ENCODE measurements at places on chromosomes 4 and X.

DNA sequence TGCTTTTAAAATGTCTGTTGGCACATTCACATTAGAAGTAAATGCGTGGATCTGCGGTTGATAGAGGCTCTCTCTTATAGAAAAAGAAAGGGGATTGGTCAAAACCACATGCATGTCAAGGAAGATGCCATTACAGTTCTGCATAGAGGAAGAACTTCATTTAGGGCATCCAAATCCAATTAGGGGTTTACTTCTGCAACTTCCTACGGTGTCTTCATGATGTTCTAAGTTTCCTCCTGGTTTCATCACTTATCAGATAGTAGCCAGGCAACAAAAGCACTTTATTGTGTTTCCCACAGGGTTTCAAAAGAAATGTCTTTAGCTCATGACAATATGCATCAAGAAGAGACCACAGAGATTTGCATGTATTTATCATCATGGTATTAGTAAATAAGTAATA is 136.0 kb upstream of the HPGD start:
- DNase-seq: no peak

- no peak for DNase-seq
Measured at GRCh38 chrX:126300401-126300800, 134.3 kb upstream of the DCAF12L2 start.

DNA sequence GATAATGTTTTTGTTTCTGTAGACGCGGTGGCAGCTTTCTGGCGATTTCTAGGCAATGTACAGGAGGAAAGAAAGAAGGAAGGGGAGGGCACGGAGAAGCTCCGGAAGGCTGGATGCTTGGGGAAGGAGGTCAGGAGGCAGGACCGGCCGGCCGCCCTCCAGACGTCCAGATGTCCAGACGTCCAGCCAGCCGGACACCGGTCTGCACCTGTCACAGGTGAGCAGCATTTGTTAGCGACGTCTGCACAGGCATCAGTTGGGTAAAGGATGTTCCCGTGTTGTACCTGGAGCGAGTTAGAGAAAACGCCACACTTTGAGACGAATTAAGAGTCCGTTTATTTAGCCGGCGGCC is 90.0 kb upstream of the PPP2R3B start:
- no peak for DNase-seq

- DNase-seq: no peak
Measured at GRCh38 chr4:24557026-24558025, 27.0 kb downstream of the DHX15 start.

- no peak for DNase-seq
Measured at GRCh38 chr4:88524171-88524570, 595 bp upstream of the PYURF start.

- no peak for DNase-seq
Measured at GRCh38 chrX:153924149-153924861, 1.8 kb downstream of the ARHGAP4 start.

- DNase-seq: no peak
Measured at GRCh38 chr4:40875507-40876150, 125.9 kb downstream of the NSUN7 start.

GRCh38 chr4:60201052-60201673 is 999.0 kb upstream of the ADGRL3 start:
- peak; percentile 53 for DNase-seq

GRCh38 chr4:15756361-15756861 is 21.7 kb upstream of the CD38 start:
- DNase-seq: no peak

DNA sequence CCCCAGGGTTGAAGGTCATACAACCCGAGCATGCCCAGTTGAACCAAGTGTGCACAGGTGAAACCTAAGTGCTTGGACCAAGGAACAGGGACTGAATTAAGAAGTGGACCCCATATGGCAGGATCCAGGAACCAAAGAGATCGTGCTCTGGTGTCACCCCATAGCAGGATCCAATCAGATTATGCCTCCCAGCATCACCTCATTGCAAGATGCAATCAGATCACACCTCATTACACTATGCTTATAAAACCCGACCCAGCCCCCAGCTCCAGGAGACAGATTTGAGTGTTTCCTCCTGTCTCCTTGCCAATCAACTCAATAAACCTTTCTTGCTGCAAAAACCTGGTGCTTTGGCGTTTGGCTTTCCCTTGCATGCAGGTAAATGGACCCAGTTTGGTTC is 37.6 kb downstream of the EFHC2 start:
- DNase-seq: no peak

GRCh38 chr4:61277785-61278760 is 77.9 kb downstream of the ADGRL3 start:
- DNase-seq: no peak

DNA sequence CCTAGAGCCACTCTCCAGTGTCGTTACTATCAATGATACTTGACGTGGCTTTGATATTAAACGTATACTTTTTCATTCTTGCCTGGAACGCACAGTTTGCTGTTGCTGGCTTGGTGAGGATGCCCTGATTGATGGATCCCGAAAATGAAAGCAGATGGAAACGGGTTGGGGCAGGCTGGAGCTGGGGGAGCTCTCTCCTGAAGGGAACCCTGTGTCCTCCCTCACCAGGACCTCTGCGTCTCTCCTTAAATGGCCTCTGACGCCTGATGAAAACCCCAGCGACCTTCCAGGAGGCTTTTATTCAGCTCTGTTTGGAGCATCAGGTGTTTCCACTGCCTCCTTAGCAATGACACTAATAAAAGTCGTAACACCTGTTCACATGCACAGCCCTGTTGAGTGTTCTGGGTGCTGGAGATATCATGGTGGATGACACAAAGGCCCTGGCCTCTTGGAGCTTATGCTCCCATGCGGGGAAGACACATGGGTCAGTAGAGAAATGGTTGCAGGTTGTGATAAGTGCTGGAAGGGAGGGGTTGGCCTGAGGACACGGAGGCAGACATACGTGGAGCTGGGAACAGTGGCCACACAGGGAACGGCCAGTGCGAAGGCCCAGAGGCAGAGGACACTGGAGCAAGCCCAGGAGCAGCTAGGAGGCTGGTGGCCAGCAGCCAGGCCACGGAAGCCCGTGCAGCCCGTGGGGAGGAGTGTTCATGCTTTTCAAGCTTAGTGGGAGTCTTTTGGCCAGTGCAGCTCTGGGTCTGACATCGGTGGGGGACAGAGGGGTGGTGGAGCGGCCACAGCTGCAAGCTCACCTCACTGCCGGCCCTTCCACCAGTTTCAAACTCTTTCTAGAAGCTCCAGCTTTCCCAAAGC is 7.5 kb downstream of the MSANTD1 start:
- no peak for DNase-seq

DNA sequence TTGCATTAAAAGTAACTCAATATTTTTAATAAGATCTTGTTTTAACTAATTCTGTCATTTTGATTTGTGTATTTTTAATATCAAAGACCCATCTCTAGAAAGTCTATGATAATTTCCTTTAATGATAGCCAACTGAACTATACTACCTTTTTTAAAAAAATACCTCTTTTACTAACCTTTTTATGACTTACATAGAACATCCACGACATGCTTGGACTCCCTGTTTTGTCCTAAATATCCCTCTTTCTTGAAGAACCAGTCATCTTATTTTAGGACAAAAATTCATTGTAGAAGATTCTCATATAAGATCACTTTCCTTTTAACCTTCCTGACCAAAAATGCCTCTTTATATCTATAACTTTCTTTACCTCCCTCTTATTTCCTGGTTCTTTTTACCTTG is 76.8 kb upstream of the GC start:
- DNase-seq: no peak

DNA sequence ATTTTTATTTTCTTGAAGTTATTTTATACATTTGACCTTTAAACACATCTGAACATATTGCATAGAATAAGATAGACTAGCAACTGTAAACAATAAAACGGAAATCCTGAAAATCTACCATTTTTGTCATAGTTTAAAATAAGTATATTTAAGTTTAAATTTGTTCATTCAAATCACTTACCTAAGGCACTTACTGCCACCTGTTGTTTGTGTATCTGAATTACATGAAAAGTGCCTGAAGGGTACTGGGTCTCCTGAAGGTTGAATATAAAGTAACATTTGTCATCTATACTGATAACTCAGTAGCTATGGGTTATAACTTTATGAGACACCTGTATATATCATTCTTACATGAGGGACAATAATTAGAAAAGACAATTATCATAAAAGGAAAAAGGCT is 38.6 kb downstream of the TRPC5 start:
- no peak for DNase-seq

GRCh38 chrX:16589826-16590225 is 60.1 kb upstream of the S100G start:
- DNase-seq: no peak

DNA sequence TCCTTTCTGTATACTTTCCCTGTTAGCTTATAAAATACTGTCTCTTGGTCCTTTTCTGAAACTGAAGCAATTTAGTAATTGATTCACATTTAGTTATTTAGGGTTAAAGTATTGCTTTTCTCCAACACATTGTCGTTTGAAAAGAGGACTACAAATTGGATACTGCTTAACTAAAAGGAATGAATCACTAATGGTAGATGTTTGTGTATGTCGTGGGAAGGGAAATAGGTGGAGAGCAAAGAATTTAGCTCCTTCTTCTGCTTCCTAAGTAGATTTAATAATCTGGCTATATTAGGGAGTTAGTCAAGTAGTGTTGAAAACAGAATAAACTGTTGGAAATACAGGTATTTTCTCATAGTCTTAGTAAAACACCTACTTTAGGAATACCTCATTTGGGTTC is 27.9 kb downstream of the SLAIN2 start:
- no peak for DNase-seq

DNA sequence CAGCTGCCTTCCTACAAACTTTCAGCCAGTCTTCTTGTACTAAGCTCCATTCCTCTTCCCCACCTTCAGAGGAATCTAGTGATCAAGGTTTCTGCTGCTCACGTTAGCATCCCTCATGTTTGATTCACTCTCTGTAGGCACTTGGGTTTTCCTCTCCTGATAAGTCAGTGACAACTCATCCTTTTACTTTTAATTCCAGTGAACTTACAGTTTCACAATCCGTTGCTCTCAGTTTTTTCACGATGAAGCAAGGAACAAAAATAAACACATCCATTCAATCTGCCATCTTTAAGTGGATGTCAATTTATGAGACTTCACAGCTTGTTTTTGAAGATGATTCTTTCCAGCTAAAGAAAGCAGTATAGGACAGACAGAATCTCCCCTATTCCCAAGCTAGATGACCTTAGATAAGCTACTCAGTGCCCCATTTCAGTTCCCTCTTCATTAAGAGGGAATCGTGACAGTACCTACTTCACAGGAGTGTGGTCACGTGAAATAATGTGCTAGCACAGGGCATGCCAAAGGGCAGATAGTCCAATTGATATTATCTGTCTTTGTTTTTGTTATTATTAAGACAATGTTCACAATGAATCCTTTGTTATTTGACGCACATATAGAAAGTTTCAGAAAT is 234.3 kb downstream of the PALLD start:
- no peak for DNase-seq

GRCh38 chrX:136209751-136210150 is 41.4 kb downstream of the MAP7D3 start:
- no peak for DNase-seq

DNA sequence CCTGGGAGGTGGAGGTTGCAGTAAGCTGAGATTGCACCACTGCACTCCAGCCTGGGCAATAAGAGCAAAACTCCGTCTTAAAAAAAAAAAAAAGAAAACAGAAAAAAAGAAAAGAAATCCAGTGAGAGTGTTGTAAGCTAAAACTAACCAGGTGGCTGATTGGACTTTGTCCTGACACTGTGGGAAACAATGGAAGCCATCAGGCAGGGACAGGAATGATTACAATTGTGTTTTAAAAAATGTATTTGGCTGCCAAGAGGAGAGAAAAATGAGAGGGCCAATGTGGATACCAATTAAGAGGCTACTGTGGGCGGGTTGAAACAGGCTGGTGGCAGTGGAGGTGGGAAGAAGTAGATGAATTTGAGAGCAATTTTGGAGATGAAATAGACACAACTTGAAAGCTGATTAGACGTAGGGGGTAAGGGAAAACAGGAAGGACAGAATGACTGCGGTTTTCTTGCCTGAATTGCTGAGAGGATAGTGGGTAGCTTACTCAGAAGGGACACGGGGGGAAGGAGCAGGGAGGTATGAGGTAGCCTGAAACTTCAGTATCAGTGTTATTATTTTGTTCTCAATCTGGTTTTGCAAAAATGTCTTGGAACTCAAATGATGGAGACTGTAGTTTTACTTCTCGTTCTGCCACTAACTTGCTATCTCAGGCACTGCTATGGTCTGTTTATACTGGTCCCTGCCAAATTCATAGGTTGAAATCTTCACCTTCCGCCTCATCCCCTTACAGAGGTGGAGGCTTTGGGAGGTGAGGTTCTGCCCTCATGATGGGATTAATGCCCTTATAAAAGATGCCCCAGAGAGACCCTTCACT is 45.6 kb upstream of the CHRNA9 start:
- no peak for DNase-seq

GRCh38 chrX:129980540-129981199 is 1.8 kb upstream of the BCORL1 start:
- no peak for DNase-seq

DNA sequence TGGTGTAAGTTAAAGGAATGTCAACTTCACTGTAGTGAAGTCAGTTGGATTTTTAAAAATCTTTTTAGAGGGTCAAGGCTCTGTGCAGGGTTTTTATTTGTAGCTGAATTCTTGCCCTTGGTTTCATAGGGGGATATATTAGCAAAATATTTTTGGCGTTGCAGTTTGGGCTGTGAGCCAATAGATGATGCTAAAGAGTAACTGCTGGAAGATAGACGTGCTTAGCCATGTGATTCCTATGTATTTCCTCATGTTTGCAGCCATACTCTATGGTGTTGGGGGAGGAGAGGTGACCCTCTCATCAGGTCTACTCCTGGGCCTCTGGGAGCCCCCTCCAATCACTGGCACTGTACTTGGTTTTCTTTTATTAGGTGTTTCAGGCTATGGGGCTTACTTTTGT is 246.7 kb upstream of the ARHGAP24 start:
- no peak for DNase-seq

DNA sequence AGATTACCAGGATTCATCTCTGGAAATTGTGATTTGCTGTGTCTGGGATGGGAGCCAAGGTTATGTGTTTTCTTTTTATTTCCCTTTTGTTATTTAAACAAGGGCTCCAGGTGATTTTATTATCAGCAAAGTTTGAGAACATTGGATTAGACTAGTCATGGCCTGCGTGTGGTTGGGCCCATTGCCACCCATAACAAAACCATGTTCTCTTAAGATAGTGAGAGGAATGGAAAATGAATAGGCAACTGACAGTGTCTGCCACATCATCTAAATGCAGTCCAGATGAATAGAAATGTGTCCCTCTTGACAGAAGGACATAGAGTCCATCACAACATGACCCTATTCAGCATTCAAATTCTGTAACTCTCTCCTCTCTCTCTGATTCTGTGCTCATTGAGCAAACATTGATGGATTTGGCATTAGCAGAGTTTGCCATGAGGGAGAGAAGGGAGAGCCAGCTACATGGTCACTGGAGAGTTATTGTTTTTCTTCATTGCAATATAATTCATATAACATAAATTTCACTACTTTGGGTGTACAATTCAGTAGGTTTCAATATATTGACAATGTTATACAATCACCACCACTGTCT is 11.7 kb downstream of the XK start:
- no peak for DNase-seq

DNA sequence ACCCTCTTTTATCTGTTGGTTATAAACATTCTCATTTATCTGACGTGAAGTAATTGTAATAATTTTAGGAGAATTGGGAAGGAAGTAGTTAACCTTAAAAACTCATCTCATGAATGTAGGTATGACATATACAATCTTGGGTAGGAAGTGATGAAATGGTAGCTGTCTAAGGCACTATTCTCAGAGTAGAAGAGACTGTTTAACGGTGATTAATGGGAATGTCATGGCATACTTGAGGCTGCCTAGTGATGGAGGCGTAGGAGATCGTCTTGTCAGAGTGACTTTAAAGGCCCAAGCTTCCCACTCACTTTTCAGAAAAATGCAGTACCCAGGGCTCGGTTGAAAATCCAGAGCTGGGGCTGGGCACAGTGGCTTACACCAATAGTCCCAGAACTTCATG is 19.4 kb upstream of the AGA start:
- no peak for DNase-seq
